NCI-H1105 (cell line): ENCODE measurements at places on chromosomes 2 and 18.

DNA sequence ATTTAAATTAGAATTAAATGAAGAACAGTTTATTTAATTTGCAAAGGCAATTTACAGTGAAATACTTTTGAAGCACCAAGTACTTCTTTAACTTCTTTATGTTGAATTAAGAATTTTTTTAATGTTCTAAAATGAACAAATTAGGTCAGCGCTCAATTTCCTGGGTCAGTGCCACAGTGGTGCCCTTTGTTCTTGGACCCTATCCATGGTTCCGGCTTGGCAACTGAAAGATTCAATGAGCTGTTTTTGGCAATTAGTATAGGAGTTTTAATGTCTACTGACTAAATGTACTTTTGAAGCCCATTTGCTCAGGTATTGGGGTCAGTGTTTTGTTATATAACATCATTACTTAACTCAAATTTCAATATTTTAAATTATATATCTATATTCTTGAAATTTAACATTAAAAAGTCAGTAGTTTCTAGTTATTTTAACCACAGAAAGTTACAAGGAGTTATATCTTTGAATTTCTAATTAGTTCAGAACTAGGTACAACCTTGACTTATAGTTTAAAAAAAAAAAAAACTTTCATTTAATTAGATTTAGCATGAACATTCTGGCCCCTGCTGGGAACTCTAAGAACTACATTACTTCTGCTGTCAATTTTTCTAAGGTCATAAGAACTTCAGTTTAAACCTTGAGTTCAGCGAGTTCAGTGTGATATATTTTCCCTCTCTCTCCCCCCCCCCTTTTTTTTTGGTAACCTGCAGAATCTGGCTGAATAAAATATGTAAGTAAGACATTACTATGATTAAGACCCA, 7.6 kb upstream of the MSTN start:
- DNase-seq: peak; percentile 31

GRCh38 chr2:85987266-85988174, 98.7 kb upstream of the ST3GAL5 start:
- DNase-seq: no peak

- DNase-seq: no peak
Observed at GRCh38 chr18:9001209-9001608, 101.3 kb upstream of the NDUFV2 start.

- DNase-seq: no peak
Observed at GRCh38 chr2:211599146-211599545, 939.5 kb downstream of the ERBB4 start.

GRCh38 chr18:7615840-7616239, 48.7 kb downstream of the PTPRM start:
- no peak for DNase-seq
